ENCODE measurements at places on chromosomes 1 and 21.

- DNase-seq, result peak; percentile 76
Measured at GRCh38 chr1:202029171-202029665, 18.8 kb downstream of the ELF3 start.

GRCh38 chr1:203124546-203125317 lies 2.8 kb upstream of the ADORA1 start:
- no peak for DNase-seq

- peak; percentile 66 for DNase-seq
Measured at GRCh38 chr1:182601416-182601786, 2.8 kb downstream of the RGS16 start.

DNA sequence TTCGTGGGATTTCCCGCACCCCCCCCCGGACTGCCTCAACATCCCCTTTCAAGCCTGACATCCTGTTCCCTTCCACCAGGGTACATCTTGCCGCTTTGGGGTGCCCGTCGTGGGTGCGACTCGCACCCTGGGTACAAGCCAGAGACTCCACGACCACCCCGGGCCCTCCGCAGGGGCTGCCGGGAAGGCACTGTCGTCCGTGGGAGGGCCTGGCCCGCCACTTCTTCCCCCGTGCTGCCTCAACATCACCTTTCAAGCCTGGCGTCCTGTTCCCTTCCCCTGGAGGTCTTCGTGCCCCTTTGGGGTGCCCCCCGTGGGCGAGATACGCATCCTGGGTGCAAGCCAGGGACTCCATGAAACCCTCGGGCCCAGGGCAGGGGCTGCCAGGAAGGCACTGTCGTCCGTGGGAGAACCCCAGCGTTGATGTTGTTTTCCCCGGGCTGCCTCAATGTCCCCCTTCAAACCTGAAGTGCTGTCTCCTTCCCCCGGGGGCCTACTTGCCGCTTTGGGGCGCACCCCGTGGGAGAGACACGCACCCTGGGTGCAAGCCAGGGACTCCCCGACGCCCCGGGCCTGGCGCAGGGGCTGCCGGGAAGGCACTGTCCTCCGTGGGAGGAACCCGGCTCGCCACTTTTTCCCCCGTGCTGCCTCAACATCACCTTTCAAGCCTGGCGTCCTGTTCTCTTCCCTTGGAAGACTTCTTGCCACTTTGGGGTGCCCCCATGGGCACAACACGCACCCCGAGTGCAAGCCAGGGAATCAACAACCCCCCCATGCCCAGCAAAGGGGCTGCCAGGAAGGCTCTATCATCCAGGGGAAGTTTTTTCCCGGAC lies 138.6 kb downstream of the LIPI start:
- DNase-seq, result no peak

- DNase-seq, result no peak
Measured at GRCh38 chr1:27572019-27572678, 31.8 kb downstream of the AHDC1 start.

DNA sequence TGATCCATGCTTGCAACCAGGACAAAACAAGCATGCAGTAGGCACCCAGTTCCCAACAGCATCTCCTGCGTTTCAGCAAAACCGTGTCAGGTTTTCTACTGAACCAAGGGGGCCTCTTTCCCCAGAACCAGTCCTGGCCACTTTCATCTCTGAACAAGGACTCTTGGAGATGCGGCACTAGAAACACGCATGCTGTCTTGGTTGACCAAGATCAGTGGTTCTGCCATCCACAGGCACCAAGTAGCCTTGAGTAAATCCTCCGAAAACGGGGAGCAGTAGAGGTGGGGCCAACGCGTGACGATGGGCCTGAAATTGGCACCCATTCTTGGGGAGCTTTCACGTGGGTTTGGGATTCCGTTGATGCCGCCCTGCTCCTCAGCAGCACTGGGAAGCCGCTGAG lies 62.5 kb upstream of the AJAP1 start:
- DNase-seq, result no peak

GRCh38 chr1:12617901-12618660 lies at the start of gene DHRS3:
Gene DHRS3 (minus strand): TSS chr1:12618210. CDS start chr1:12617348, 862 bp downstream.
- peak; percentile 88 for DNase-seq

GRCh38 chr1:185322636-185323035 lies 5.6 kb upstream of the IVNS1ABP start:
- no peak for DNase-seq

- no peak for DNase-seq
Measured at GRCh38 chr1:203478231-203478630, 2.6 kb downstream of the PRELP start.

DNA sequence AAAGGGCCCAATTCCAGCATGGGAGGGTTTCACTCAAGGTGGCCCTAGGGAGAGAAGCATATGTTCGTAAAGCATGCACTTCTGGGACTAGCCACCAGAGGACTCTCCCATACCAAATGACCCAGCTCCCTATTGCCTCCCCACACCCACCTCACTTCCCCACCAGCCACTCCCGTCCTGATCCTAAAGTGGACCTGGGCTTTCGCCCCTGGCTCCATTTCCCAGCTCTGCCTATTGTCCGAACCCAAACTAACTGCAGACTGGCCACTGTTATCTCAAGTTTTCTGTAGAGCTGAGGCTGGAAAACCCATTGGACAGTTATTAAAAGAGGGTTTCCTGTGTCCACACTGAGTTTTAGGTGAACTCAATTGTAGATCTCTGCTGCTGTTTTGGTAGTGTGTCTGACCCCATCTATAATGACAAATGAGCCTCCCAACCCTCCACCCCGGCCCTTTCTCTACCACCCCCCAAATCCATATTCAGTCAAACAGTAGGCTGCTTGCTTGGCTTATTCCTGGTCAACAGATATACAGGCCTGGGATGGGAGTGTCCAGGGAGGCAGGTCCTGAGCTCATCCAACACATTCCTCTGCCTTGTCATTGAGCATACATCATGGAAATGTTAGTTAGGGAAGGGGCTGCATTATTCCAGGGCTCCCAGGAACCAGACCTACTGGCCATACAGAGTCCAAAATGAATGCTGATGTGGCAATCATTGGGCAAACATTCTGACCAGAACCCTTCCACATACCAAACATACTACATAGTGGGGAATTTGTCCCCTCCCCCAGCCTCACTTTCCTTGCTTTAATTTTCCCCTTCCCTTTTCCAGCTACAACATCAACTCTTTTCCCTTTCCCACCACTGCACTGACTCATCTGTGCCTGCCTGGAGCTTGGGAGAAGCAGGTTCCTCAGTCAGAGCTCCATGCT lies 59.2 kb downstream of the ABCA4 start:
- DNase-seq, result peak; percentile 72

DNA sequence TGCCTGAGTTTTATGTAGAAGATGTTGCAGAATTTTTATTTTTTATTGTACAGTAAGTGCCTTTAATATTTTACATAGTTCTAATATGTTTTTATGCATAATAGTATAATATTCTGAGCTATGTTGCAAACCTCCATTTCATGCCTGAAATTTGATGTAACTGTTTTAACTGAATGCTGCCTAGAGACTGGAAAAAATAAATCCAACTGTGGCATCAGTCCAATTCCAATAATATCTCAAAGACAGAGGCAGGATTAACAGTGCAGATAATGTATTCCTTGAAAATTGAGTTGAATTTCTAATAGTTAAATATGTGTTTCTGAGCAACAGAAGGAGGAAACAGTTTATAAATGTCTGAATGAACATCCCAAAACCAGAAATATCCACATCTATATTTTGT lies 61.1 kb upstream of the KIF1B start:
- no peak for DNase-seq

DNA sequence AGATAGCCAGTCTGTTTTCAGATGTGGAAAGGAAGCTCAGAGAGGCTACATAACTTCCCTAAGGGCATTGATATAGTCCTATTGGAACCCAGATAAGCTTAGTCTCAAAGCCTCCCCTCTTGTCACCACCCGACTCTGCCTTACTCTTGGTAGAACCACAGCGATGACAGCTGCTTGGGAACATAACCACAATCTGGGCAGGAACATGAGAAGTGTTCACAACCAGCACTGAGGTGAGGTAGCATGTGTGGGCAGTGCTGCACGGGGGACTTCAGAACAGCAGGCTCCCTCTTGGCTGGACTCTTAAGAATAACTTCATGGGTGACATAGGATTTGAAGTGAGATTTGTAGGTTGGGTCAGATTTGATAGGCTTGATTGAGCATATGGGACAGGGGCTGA lies 9.3 kb upstream of the S100A10 start:
- DNase-seq, result no peak

DNA sequence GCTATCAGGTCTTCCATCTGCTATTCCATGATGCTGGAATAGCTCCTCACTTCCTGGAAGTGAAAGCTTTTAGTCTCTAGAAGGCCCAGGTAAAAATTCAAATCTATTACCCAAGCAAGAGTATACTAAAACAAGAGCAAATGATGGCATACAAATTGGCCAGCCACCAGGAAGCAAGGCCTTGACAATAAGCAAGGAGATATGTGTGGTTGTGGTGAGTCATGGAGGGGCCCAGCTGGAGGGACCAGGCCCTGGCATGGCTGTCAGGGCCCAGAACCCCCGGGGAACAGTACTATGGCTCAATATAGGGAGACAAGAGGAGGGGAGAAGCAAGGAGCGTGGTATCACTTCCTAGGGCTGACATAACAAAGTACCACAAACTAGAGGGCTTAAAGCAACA lies 358.7 kb downstream of the RRAGC start:
- DNase-seq, result peak; percentile 3

All from fibroblast of skin of abdomen (primary cell).